ENCODE measurements at places on chromosomes 7 and 10. TPM values are rescaled to one million over a fixed set of nuclear protein-coding genes. Genes with fewer than 3 reads are reported as not detected.
A peak's percentile ranks its signal among the peaks of the same experiment; 100 is the strongest.

GRCh38 chr7:132919771-132920170 lies 162.1 kb downstream of the CHCHD3 start:
- no peak for DNase-seq

NKX1-2 gene
- not detected for total RNA-seq

- peak; percentile 2 for DNase-seq
Observed at GRCh38 chr7:17402628-17403278, 104.3 kb downstream of the AHR start.

DNA sequence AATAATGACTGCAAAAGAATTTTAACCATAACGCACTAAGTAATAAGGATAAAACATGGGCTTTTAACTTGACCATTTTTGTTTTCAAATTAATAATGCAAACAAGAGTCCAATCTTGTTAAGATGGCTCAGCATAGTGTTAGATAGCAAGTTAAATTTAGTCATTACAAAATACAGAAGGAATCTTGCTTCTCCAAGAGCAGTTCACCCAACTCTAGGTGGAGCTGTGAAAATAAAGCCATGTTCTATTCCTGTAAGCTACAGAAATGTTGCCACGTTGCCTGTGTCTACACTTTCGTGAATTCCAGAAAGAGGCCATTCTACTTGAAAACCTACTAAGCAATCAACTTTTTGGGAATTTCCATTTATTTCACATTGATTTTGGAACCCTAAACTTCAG lies 191.9 kb downstream of the SFMBT2 start:
- no peak for DNase-seq
